CD4-positive, alpha-beta T cell treated with Interleukin-17A for 1 hour (primary cell): ENCODE measurements at places on chromosomes 1 and 21.

- no peak for DNase-seq
Measured at GRCh38 chr1:40383488-40384412, 10.2 kb downstream of the SMAP2 start.

- DNase-seq: no peak
Measured at GRCh38 chr1:90732136-90732535, 15.0 kb upstream of the BARHL2 start.

GRCh38 chr1:159916242-159917051 is 8.9 kb downstream of the TAGLN2 start:
- peak; percentile 25 for DNase-seq

- no peak for DNase-seq
Measured at GRCh38 chr21:28253961-28254360, 738.7 kb downstream of the LTN1 start.

DNA sequence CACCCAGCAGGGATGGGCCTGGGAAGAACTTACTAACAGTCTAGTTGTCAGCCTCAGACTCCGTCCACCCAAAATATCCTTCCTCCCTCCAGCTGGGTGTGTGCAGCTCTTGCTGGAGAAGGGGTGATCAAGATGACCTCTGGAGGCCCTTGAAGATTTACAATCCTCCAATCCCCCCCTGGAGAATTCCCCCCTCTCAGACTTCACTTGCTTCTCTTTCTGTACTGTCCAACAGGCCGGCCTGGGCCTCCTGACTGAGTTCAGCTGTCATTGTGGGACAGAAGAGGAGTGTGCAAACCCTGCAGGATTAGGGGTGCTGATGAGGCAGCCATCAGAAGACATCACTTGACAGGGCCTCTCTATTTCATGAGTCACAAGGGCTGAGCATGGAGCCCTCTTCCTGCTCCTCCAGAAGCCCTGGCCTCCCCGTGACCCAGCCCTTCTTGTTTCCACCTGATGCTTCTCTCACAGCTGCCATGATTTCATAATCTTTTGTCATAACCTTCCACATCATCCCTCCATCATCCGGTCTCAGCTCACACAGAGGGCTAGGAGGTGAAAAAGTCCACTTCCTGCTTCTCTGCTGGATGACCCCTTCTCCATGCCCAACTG is 17.5 kb upstream of the IGFN1 start:
- no peak for DNase-seq

GRCh38 chr1:91650764-91651163 is 150.1 kb downstream of the CDC7 start:
- no peak for DNase-seq

DNA sequence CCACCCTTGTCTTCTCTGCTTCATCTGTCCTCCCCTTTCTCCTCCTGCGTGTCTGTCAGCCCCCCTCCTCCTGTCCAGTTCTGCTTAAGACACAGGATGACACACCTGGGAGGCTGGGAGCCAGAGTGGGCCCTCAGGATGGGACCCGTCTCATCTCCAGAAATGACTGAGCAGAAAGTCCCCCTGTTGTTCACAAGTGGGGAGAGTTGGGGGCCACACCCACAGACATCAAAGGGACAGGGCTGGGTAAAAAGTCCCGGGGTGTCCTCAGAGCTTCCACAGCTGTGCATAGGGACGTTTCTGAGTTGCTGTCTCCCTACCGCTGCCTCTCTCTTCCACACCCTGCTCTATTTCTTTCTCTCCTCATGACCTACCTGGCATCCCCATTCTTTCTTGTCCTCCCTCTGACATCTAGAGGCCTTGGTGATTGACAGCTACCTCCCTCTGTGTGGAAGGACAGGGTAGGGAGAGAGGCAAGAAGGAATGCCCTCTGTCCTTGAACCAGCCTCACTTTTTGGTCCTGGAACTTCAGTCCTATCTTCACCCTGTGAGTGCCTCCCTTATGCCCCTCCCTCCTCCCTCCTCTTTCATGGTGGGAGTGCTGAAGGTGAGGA is 19.5 kb upstream of the SH2D2A start:
- peak; percentile 59 for DNase-seq

GRCh38 chr1:31041529-31041928 is 24.0 kb downstream of the PUM1 start:
- no peak for DNase-seq
